ENCODE measurements at places on chromosomes 11 and 22.

- DNase-seq: no peak
These were observed 12.3 kb downstream of the LARGE2 start for GRCh38 chr11:45934580-45935318.

DNA sequence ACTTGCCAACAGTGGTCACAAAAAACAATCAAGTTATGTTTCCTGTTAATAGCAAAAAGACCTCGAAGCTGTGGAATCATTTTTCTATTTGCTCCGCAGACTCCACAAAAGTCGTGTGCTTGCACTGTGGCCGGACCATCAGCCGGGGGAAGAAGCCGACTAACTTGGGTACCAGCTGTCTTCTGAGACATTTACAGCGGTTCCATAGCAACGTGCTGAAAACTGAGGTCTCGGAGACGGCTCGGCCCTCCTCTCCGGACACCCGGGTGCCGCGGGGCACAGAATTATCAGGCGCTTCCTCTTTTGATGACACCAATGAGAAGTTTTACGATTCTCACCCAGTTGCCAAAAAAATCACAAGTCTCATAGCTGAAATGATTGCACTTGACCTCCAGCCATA lies 31.6 kb downstream of the ZBED4 start:
- no peak for DNase-seq

DNA sequence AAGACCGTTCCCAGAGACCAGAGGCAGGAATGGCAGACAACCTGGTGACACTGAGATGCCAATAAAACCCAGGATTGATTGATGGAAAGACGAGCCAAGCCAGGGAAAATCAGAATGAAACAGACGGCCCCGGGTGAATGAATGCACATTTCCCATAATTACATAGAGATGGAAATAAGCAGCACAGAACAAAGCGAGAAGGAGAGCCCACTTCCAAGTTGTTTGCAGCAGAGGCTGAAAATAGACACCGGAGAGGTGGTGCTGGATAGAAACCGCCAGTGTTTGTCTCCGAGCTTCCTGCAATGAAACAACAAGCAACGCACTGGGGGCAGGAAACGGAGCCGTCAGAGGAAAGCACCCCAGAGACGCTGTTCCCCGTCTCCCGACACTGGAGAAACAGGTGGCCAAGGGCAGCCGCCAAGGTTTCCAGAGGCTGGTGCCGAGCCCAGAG lies 406.8 kb downstream of the SHANK2 start:
- DNase-seq: no peak

- no peak for DNase-seq
These were observed 25.7 kb upstream of the SCGB1A1 start for GRCh38 chr11:62393061-62393611.

GRCh38 chr22:41914611-41915034 lies 251 bp downstream of the SHISA8 start:
- no peak for DNase-seq

DNA sequence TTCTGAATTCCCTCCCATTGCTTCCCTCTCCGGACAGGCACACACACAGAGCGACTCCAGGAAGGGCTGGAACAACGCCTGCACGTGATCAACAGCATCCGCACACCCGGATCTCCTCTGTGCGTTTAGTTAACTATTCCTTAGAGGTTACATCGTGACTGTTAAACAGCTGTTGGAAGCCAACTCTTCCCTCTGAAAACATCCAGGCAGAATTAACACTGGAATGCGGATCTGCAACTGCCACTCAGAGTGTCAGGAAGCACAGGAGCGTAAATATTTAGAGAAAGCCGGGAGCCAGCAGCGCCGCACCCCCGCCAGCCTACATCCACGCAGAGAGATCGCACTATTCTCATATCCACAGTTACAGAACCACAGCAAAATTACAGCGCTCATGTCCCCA lies 46.2 kb downstream of the SHANK2 start:
- no peak for DNase-seq

DNA sequence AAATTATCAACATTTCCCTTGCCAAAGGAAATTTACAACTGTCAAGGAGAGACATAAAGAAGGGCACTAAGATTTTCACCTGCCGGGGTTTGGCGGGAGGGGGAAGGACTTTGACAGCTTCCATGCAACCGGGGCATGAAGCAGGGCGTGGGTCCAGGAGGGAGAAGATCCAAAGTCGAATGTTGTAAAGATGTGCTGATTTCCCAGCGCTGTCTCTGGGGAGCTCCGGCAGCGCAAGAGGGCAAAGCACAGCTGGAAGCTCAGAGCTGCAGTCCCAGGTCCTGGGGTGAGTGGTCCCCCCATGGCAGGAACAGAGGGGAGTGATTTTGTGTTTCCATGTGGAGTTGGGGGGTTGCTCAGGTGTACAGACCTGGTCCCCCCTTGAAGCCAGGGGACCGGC lies at the start of gene MS4A10:
Gene MS4A10, plus strand, starts transcription at position 198 of the 400 bp plus-strand sequence. CDS start 5,003 bp downstream, outside the sequence.
- no peak for DNase-seq

GRCh38 chr22:40621309-40622151 lies 15.0 kb downstream of the MRTFA start:
- DNase-seq: no peak

DNA sequence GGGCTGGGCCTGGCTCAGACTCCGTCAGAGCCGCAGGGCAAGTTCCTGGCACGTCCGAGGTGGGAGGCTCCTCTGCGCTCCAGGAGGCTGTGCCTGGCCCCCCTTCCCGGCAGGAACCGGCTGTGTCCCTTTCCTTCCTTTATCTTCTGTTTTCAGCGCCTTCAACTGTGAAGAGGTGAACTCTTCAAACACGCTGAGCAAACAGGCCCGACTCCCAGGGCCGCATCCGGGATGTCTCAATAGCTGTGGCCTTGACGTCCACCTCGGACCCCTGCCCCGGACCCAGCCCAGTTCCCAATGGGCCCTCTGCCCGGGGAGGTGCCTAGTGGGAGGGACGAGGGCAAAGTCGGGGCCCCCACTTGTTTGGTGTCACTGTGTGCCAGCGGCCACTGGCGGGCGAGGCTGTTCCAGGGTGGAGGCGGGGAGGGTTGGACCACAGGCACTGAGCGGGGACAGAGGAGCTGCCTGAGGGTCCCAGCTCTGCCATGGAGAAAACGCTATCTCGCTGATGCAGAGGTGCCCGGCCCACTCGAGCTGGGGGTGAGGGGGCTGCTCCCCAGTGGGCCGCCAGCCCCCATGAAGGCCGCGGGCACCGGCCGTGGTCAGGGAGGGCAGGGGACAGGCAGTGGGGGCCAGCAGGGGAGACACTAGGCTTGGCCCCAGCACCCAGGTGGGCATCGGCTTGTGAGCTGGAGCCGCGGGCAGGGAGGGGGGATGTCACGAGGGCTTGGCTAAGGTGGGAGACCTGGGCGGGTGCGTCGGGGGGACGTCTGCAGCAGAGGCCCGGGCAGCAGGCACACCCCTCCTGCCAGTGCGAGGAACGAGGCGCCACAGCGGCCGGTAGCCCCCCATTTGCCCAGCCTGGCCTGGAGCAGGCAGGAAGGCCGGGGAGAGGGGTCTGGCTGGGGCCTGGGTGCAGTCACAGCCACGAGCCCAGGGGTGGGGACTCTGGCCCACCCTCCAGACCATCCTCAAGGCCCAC lies 2.7 kb upstream of the MUC5B start:
- DNase-seq: no peak

GRCh38 chr22:41799486-41800347 lies 762 bp upstream of the CCDC134 start:
- no peak for DNase-seq

- no peak for DNase-seq
These were observed 25.5 kb downstream of the MYBPC3 start for GRCh38 chr11:47327025-47327424.

DNA sequence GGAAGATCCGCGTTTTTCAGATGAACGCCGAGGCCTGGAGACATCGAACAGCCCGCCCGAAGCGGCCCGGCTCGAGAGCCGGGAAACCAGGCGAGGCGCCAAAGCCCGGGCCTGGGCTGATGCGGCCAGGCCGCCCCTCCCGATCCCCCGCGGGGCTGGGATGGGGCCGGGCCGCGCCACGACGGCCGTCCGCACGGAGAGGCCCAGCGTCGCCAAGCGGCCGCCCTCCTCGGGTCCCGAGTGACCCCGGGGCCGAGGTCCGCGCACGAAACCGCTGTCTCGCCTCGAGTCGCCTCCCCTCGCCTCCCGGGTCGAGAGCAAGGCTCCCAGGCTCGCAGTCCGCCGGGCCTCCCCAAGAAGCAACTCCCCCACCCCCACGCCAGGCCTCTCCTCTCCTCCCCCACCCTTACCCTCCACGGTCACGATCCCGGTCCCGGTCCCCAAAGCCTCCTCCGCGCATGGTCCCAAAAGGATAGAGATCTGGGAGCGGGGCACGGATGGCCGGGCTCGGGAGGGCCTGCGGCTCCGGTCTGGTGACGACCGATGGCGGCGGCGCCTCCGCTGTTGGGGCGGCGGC lies 482 bp downstream of the DDX17 start:
- no peak for DNase-seq

DNA sequence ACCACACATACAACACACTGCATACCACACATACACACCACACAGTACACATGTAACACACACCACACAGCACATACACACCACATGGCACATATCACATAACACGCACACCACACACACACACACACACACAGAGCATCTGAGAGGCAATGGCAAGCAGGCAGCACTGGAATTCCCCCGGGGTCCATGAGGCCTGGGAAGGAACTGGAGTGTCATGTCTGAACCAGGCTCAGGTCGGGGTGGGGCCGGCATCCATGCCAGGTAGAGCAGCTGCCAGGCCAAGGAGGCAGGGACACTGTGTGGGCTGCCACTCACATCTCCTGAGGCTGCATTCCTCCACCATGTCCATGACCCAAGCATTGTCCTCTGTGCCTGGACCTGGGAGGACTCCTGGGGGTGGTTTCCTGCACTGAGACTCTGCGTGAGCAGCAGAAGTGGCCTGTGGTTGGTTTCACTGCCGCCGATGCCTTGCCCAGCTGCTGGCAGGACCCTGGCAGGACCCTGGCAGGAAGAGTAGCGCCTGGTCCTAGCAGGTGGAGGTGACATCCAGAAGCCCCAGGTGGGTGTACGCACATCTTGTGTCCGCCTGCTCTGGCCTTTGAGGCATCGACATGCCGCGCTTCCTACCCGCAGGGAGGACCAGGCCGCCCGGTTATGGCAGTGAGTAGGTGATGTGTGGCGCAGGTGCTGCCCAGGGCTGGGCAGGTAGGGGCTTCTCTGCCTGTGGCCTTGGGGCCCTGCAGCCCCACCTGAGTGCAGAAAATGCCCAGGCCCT lies 1280.4 kb downstream of the TBC1D22A start:
- DNase-seq: no peak

- no peak for DNase-seq
These were observed 102.7 kb downstream of the MRTFA start for GRCh38 chr22:40533712-40534378.

DNA sequence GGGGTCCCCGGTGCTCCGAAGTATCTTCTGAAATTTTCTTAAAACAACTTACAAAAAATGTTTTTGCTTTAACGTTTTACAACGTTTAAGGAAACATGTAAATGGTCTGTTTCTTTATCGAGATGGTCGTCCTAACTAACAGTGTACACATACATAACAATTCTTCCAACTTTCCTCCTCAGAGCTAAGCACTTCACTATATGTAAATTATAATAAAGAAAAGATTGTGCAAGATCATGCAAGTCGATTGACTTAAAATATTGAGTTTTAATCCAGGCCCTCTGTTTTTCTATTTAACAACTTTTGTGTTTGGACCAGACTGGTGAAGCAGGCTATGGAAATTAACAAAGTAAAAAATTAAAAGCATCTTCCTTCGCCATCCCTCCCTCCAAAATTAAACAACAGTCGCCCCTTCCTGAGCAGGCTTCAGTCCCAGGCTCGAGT lies 4.9 kb downstream of the ALX4 start:
- no peak for DNase-seq

DNA sequence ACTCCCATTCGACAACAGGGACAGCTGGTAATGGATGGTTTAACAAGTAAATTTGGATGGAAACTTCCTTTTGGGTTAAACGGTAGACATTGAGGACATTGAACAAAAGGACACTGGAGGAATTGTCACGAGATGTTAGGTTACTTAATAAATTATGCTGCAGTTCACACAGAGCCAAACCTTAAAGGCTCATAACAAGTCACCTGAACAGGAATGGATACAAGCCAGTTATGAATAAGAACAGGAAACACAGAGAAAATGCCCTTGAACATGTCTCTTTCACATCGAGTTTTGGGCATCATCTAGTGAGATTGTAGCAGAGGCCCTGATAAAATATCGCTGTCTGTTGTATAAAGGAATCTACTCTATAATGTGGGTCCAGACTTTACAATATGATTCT lies 65.6 kb downstream of the CD44 start:
- no peak for DNase-seq

GRCh38 chr11:56331861-56332491 lies 13.9 kb upstream of the OR8K1 start:
- DNase-seq: no peak

DNA sequence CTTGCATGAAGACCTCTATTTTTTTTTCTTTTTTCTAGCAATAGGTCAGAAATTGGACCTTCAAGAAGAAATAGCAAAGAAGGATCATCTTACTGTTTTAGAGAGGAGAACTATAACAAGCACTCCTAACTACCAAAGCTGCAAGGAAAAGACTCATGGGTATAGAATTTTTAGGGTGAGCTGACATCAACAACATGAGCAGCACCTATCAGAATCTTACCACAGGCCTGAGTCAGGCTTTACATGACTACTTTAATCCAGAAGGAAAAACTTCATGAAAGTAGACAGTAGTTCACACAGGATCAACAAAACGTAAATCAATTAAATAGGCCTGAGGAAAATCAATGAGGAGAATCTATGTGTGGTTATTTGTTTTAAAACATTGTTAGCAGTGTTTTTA lies 130.5 kb downstream of the FAM76B start:
- DNase-seq: no peak

- DNase-seq: no peak
These were observed 54.1 kb downstream of the LIF start for GRCh38 chr22:30192427-30192826.

Data from esophagus squamous epithelium (tissue), 5 donors.